ENCODE measurements at places on chromosomes 2 and 18.

GRCh38 chr2:237500681-237501424 is 13.8 kb downstream of the MLPH start:
- DNase-seq: no peak

DNA sequence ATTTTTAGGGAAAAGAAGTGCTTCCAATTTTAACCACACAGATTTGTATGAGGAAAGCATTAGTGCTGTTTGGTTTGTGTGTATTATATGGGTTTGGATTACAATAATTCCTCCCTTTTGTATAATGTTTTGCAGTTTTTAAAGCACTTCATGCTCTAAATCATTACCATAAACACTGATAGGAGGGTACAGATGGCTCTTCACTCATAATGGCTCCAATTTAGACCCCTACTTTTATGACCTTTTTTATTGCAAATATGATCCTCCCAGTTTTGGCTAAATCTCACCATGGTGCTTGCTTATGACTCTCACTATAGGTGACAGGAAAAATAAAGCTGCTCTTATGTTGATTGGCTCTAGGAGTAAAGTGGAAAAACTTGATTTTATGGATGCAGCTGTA is 23.8 kb upstream of the TMEM17 start:
- no peak for DNase-seq

GRCh38 chr2:23645230-23645808 is 260.3 kb downstream of the KLHL29 start:
- no peak for DNase-seq

DNA sequence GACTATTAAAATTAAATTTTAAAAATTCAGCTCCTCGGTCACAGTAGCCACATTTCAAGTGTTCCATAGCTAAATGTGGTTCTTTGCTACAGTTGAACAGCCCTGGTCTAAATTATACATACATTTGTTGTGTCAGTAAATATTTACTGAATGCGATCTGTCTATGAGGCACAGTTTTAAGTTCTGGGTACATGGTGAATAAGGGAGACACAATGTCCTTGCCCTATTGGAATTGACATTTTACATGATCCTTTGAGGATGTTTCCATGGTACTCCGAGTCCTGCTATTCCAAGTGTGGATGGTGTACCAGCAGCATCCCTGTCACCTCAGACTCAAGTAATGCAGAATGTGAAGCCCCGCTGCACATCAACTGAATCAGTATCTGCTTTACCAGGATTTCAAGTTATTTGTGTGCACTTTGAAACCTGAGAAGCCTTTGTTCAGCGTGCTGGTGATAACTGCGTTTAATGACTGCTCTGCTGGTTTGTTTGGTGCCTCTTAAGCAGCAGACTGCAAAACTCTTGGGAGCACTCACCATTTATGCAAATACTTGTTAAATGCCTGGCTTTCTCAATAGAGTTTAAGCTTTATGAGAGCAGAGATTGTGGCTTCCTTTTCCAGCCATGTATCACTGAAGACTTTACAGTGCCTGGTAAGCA is 1.5 kb downstream of the GALNT1 start:
- no peak for DNase-seq

GRCh38 chr2:220662431-220662830 is 909.7 kb downstream of the EPHA4 start:
- no peak for DNase-seq

- DNase-seq: no peak
These were observed 31.1 kb downstream of the CTLA4 start for GRCh38 chr2:203898657-203899056.

- no peak for DNase-seq
These were observed 365.4 kb upstream of the FSIP2 start for GRCh38 chr2:185373229-185373628.

DNA sequence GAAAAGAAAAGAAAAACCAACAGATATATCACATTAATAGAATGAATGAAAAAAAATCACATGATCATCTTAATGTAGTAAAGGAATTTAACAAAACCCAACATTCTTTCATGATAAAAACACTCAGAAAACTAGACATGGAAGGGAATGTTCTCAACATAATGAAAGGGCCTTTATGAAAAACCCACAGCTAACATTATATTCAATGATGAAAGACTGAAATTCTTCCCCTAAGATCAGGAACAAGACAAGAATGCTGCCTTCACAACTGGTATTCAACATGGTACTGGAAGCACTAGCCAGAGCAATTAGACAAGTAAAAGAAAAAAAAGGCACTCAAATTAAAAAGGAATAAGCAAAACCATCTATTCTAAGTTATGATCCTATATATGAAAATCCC is 28.5 kb upstream of the EMILIN2 start:
- no peak for DNase-seq

DNA sequence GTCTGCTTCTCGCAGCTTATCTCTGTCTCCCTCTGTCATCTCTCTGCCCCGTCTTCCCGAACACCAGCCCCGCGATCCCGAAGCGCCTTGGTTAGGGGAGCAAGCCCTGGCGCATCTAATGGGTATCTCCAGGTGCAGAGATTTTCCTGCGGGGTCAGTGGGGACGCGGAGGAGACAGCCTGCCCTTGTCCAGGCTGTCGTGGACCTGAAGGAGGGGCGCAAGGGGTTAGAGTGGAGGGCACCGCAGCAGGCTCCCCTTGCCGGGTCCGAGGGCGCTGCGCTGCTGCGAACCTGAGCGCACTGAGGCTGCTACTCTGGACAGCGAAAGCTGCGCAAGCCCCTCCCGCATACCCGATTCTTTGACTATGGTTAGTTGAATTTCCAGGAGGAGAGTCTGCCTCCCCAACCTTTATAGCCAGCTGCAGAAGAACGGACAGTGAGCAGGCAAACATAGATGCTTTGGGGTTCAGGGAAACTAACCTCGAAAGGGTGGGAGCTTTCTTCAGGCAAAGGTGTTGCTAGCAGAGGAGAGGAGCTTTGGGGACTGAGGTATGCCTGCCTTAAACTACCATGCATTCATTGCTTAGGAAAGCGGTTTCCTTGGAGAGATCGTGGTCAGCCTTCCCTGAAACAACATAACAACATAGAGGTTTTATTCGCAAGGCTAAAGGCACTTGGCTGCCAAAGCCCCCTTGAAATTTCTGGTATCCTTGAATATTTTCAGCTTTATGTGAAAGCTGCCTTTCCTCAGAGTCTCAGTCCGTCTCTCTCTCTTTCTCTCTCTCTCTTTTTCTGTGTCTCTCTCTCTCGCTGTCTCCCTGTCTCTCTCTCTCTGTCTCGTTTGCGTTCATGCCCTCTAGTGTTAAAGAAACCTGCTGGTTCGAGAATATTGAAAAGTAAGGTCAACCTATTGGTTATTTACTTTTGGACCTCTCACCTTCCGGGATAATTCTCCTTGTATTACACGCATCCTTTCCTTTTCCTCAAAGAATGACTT is 1.6 kb downstream of the GALNT13 start:
- no peak for DNase-seq

- DNase-seq: no peak
These were observed 55.3 kb downstream of the RFTN2 start for GRCh38 chr2:197620133-197620532.

GRCh38 chr2:207587305-207587704 is 37.9 kb downstream of the METTL21A start:
- no peak for DNase-seq

DNA sequence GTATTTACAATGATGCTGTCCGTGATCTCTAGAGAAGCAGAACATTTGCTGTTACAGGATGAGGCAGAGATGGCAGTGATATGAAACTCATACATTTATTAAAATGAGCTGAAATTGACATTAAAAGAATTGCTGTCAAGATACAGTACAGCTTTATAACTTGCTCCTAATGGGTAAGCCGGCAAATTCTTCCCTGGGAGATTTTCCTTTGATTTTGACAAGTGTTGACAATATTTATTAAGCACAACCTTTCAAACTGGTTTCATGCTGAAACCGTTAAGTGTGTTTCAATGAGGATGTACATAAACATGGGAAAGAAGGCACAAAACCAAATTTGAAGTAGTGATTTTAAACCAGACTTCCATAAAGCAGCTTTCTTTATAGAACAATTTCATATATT is 45.5 kb downstream of the SPHKAP start:
- DNase-seq: no peak
